Panc1 (cell line): ENCODE measurements at places on chromosomes 12 and 14. TPM values are rescaled to one million over a fixed set of nuclear protein-coding genes. Genes with fewer than 3 reads are reported as not detected.

DNA sequence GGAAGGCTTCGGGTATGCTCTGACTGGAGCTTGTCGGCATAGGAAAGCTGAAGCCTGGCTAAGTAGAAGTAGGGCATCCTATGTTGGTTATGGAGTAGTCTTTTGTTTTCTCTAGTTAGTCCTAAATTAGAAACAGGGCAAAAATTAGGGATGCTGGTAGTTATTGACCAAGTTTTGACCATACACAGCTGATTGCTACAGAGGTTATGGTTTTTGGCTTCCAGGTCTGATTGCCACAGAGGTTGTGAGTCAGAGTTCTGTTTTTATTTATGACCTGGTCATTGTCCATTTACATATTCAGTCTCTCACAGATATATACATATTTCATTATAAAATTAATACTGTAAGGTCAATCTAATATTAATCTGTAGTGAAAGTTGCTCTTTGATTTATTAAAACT lies 219.2 kb downstream of the FSCB start:
- H3K36me3 ChIP-seq: no peaks in the 10 kb centered on the region
- H3K4me1 ChIP-seq: no peaks in the 10 kb centered on the region
- H3K27ac ChIP-seq: no peak overlapping the region
- H3K27me3 ChIP-seq: no peaks in the 10 kb centered on the region
- DNase-seq: no peak
- no peak overlapping the region for H3K4me3 ChIP-seq

- peak overlapping the region; percentile 84 for H3K27ac ChIP-seq
- H3K4me3 ChIP-seq: peak overlapping the region; percentile 71
- H3K36me3 ChIP-seq: no peaks in the 10 kb centered on the region; the same call in 1 of the 2 replicates
- H3K27me3 ChIP-seq: no peaks in the 10 kb centered on the region
Observed at GRCh38 chr14:51653079-51653774, 1.5 kb downstream of the FRMD6 start.

DNA sequence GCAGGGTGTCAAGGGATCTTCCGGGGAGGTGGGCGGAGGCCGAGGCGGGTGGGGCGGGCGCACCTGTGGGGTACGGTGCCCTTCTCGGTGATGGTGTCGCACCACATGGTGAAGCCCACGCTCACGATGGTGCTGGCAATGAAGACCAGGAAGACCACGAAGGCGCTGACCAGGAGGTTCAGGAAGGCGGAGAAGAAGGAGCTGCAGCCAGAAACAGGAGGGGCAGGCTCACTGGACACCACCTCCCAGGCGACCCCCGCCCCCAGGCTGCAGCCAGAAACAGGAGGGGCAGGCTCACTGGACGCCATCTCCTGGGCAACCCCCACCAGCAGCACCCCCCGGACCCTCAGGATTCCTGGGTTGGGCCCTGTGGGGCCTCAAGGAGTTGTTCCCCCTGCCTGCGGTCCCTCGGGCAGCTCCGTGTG lies 7.6 kb downstream of the TMEM179 start:
- H3K4me3 ChIP-seq: no peak overlapping the region
- H3K36me3 ChIP-seq: no peaks in the 10 kb centered on the region
- no peaks in the 10 kb centered on the region for H3K27me3 ChIP-seq

The KRT7 gene
- total RNA-seq: 16.8 TPM

The KRT71 gene
- total RNA-seq: not detected

DNA sequence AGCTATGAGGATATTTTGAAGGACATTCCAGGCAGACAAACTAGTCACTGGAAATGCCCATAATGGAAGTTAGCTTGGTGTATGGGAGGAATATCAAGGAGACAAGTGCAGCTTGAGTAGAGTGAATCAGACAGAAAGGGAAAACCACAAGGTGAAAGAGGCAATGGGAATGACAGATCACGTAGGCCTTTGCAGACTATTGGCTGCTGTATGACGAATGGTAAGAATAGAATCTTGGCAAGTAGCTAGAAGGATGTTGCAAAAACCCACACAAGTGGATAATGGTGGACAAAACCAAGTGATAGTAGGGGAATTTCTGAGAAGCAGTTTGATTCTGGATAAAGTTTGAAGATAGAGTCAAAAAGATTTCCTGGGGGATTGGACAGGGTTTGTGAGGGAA lies 196.9 kb upstream of the NOVA1 start:
- DNase-seq: no peak
- no peaks in the 10 kb centered on the region for H3K27me3 ChIP-seq
- H3K27ac ChIP-seq: no peak overlapping the region
- H3K36me3 ChIP-seq: no peaks in the 10 kb centered on the region
- no peak overlapping the region for H3K4me3 ChIP-seq

DNA sequence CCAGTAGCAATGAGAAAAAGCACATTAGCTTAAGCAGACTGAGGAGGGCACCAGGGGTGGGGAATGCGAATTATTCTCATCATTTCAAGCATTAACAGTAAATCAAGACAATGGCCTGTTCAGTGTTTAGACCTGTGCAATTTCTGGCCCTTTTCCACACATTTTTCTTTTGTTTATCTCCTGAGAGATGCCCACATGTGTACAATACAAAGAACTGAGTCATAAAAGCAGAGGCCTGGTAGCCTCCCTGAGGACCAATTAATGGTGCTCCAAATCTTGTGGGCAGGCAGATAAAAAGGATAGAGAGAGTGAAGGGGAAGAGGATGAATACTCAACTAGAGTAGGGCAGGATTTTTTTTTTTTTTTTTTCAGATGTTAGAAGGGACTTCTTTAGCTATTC lies 480.8 kb downstream of the RERGL start:
- H3K36me3 ChIP-seq: no peaks in the 10 kb centered on the region
- no peak overlapping the region for H3K27ac ChIP-seq
- H3K4me1 ChIP-seq: no peaks in the 10 kb centered on the region
- no peaks in the 10 kb centered on the region for H3K27me3 ChIP-seq
- no peak for DNase-seq

The RACGAP1 gene
- 147 TPM for total RNA-seq

GRCh38 chr12:118307069-118307954 lies 65.4 kb downstream of the TAOK3 start:
- no peak for DNase-seq
- no peaks in the 10 kb centered on the region for H3K36me3 ChIP-seq
- H3K4me1 ChIP-seq: peaks cover 11% of the 10 kb centered on the region
- H3K4me3 ChIP-seq: peak overlapping the region; percentile 25

GRCh38 chr14:92074555-92074954 lies 31.8 kb downstream of the ATXN3 start:
- no peaks in the 10 kb centered on the region for H3K4me1 ChIP-seq
- no peaks in the 10 kb centered on the region for H3K27me3 ChIP-seq
- no peak overlapping the region for H3K4me3 ChIP-seq
- DNase-seq: no peak
- H3K36me3 ChIP-seq: no peaks in the 10 kb centered on the region; the same call in 1 of the 2 replicates

The GPR132 gene
- 0.08 TPM for total RNA-seq

The TOMM20L gene
- not detected for total RNA-seq

The TTC9 gene
- total RNA-seq: 0.49 TPM

- no peak overlapping the region for H3K27ac ChIP-seq
- no peaks in the 10 kb centered on the region for H3K36me3 ChIP-seq
Observed at GRCh38 chr14:45610318-45610717, 357.3 kb upstream of the MIS18BP1 start.

- peak overlapping the region; percentile 98 for H3K27ac ChIP-seq
- H3K4me3 ChIP-seq: peak overlapping the region; percentile 93
- H3K4me1 ChIP-seq: peaks cover 36% of the 10 kb centered on the region
- H3K27me3 ChIP-seq: peaks cover 9% of the 10 kb centered on the region; the same call in 1 of the 2 replicates
- DNase-seq: no peak
Observed at GRCh38 chr12:31325524-31325875, 450 bp downstream of the SINHCAF start.

- peaks cover 39% of the 10 kb centered on the region for H3K4me1 ChIP-seq
- no peaks in the 10 kb centered on the region for H3K27me3 ChIP-seq
- peak overlapping the region; percentile 93 for H3K4me3 ChIP-seq
- DNase-seq: no peak
Observed at GRCh38 chr12:76029982-76030340, 1.6 kb downstream of the PHLDA1 start.

DNA sequence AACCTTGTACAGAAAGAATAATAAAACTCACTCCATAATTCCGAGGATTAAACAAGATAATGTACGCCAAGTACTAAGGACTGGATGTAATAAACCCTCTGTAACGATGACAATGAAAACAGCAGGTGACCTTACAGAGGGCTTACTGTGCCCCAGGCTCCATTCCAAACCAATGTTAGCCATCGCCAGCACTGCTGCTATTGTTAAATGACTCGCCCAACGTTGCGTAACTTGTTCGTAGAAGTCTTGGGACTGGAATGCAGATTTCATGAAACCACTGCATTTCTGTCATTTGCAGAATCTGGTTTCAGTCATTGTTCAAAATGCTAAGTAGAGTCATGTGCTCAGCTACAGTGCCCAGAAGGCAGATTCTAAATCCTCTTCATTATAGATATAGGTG lies 728 bp upstream of the STON2 start:
- H3K4me1 ChIP-seq: no peaks in the 10 kb centered on the region
- no peak overlapping the region for H3K27ac ChIP-seq
- no peak overlapping the region for H3K4me3 ChIP-seq
- H3K36me3 ChIP-seq: no peaks in the 10 kb centered on the region
- H3K27me3 ChIP-seq: no peaks in the 10 kb centered on the region
- DNase-seq: no peak

- no peaks in the 10 kb centered on the region for H3K36me3 ChIP-seq
- no peaks in the 10 kb centered on the region for H3K27me3 ChIP-seq
- H3K27ac ChIP-seq: peak overlapping the region; percentile 74
- peak overlapping the region; percentile 79 for H3K4me3 ChIP-seq
- H3K4me1 ChIP-seq: peaks cover 22% of the 10 kb centered on the region
Observed at GRCh38 chr14:54568821-54569595, 2.1 kb downstream of the SAMD4A start.

DNA sequence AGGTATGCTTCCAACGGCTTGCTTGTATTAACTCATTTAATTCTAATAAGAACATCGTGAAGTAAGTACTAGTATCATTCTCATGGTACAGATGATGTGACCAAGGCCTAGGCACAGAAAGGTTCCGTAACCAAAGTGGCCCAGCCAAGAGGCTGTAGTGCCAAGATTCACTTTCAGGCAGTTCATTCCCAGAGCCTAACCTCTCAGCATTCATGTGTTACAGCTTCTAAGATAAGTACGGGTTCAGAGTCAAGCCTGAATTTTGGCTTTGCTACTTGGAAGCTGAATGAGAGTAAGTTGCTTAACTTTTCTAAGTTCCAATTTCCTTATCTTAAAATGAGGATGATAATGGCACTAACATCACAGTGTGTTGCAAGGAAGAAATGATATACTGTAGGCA lies 379.9 kb downstream of the AEBP2 start:
- H3K27ac ChIP-seq: no peak overlapping the region
- H3K4me3 ChIP-seq: no peak overlapping the region
- H3K36me3 ChIP-seq: no peaks in the 10 kb centered on the region
- H3K27me3 ChIP-seq: no peaks in the 10 kb centered on the region
- no peaks in the 10 kb centered on the region for H3K4me1 ChIP-seq

The TMBIM4 gene
- 115 TPM for total RNA-seq

The C12orf54 gene
- total RNA-seq: not detected

The ST8SIA1 gene
- total RNA-seq: 0.13 TPM

- peak overlapping the region; percentile 75 for H3K27ac ChIP-seq
- no peak for DNase-seq
- H3K36me3 ChIP-seq: peaks cover 6% of the 10 kb centered on the region; the same call in 1 of the 2 replicates
Observed at GRCh38 chr12:128823216-128823915, 392 bp downstream of the SLC15A4 start.

GRCh38 chr14:64092338-64092737 lies 201.8 kb downstream of the ESR2 start:
- no peaks in the 10 kb centered on the region for H3K27me3 ChIP-seq
- no peak for DNase-seq
- H3K27ac ChIP-seq: no peak overlapping the region
- H3K4me1 ChIP-seq: no peaks in the 10 kb centered on the region
- no peaks in the 10 kb centered on the region for H3K36me3 ChIP-seq
- no peak overlapping the region for H3K4me3 ChIP-seq

DNA sequence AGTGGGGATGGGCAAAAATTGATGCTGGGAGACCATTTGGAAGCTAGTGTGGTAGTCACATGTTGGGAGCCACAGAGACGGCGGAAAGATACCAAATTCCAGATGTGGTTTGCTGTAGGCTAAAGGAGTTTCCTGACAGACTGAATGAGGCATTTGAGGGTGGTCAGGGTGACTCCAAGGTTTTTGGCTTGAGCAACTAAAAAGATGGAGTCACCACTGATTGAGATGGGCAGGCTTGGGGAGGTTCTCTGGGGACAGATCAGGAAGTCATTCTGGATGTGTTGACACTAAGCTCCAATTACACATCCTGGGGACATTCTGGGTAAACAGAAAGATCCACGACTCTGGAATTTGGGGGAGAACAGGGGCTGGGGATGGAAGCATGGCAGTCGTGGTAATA lies 15.5 kb upstream of the SERPINA9 start:
- H3K27me3 ChIP-seq: no peaks in the 10 kb centered on the region
- H3K4me3 ChIP-seq: no peak overlapping the region
- no peaks in the 10 kb centered on the region for H3K4me1 ChIP-seq
- H3K27ac ChIP-seq: no peak overlapping the region
- H3K36me3 ChIP-seq: no peaks in the 10 kb centered on the region

- H3K4me3 ChIP-seq: no peak overlapping the region
- H3K27ac ChIP-seq: no peak overlapping the region
- H3K27me3 ChIP-seq: no peaks in the 10 kb centered on the region
- H3K4me1 ChIP-seq: no peaks in the 10 kb centered on the region
- DNase-seq: no peak
Observed at GRCh38 chr12:66979251-66979650, 289.9 kb upstream of the CAND1 start.

The GLT8D2 gene
- 0.54 TPM for total RNA-seq

DNA sequence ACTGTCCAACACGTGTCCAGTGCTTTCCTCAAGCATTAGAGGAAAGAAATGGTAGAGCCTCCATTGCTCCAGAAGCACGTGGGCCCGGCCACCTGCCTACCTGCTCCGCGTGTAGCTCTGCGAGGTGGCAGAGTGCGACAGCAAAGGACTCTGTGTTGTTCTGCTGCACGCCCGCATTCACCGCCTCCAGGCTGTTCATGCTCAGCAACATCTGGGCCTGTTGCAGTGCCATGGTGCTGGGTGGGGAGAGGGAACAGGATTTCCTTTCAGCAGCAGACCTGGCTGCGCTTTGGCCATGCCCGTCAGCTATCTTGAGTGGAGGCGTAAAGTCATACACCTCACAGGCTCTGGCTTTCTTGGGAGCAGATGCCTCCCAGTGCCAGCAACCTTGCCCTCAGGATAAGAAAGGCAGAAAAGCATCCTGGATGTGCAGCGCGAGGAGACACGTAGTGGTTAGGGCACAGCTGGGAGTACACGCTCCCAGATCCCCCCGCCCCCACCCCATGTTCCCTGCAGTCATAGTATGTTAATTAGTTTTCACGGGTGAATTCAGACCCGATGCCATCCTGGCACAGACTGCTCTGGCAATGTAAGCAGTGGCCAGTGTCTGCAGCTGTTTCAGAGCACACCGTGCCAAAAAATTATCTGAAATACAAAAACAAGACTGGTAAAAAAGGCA lies 25.1 kb downstream of the ANAPC5 start:
- no peaks in the 10 kb centered on the region for H3K4me1 ChIP-seq
- H3K27me3 ChIP-seq: no peaks in the 10 kb centered on the region
- peaks cover 23% of the 10 kb centered on the region for H3K36me3 ChIP-seq
- H3K4me3 ChIP-seq: no peak overlapping the region
- DNase-seq: no peak

- no peaks in the 10 kb centered on the region for H3K27me3 ChIP-seq
- DNase-seq: no peak
- peak overlapping the region; percentile 66 for H3K27ac ChIP-seq
- H3K4me3 ChIP-seq: no peak overlapping the region
Observed at GRCh38 chr12:10716704-10717315, 6.3 kb downstream of the YBX3 start.

The PTGDR gene
- total RNA-seq: not detected

The KRT73 gene
- not detected for total RNA-seq

The MYF5 gene
- not detected for total RNA-seq

The ANKRD13A gene
- 34.4 TPM for total RNA-seq

The KRT85 gene
- total RNA-seq: not detected

The OLR1 gene
- 0.74 TPM for total RNA-seq

- DNase-seq: no peak
- no peaks in the 10 kb centered on the region for H3K27me3 ChIP-seq
- no peaks in the 10 kb centered on the region for H3K36me3 ChIP-seq
- no peak overlapping the region for H3K27ac ChIP-seq
Observed at GRCh38 chr12:9973949-9974348, 2.7 kb downstream of the CLEC12A start.
